Stimulated activated CD4-positive, alpha-beta T cell treated with anti-CD3 and anti-CD28 coated beads, TNF-alpha, amount 100 ng/mL, for 4 hours (primary cell): ENCODE measurements at places on chromosomes 4 and X.

DNA sequence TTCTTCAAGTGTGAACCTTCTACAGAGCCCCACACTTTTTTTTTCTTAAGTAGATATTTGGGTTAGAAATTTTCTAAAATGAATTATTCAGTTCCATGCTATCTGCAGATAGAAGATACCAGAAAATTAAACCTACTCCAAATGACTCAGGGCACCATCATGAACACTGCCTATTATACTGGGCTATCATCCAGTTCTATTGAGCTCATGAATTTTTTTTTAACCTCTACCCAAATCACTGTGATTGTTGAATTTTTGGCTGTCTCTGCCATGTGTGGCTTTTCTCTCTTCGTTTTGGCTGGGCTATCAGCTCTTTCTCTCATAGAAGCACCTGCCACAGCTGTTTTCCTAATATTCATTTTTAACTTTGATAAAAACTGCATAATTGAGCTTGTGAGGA lies 31.0 kb upstream of the SLC34A2 start:
- no peak for DNase-seq

- DNase-seq, result no peak
Observed at GRCh38 chr4:575281-576141, 584 bp downstream of the TMEM271 start.

DNA sequence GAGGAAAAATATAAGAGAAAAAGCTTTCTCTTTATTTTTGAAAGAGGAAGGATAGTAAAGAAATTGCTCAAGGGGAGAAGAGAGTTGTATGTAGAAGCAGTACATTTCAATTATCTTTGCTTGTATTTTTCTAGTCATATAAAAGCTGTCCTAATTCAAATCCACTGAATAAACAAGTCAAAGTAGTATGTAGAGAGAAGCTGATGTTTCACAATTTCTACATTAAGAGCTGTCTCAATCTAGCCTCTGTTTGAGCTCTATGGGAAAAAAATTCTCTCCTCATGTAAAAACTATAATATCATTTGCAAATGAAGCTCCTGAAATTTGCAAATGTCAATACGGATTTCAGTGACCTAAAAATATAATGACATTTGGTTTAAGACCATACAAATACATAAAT lies 52.6 kb downstream of the CHM start:
- DNase-seq, result no peak

GRCh38 chrX:14676431-14676830 lies 147.1 kb downstream of the GLRA2 start:
- no peak for DNase-seq

- no peak for DNase-seq
Observed at GRCh38 chrX:40784516-40785151, 49.3 kb upstream of the MED14 start.

GRCh38 chrX:115067812-115068211 lies 50.4 kb upstream of the IL13RA2 start:
- no peak for DNase-seq

DNA sequence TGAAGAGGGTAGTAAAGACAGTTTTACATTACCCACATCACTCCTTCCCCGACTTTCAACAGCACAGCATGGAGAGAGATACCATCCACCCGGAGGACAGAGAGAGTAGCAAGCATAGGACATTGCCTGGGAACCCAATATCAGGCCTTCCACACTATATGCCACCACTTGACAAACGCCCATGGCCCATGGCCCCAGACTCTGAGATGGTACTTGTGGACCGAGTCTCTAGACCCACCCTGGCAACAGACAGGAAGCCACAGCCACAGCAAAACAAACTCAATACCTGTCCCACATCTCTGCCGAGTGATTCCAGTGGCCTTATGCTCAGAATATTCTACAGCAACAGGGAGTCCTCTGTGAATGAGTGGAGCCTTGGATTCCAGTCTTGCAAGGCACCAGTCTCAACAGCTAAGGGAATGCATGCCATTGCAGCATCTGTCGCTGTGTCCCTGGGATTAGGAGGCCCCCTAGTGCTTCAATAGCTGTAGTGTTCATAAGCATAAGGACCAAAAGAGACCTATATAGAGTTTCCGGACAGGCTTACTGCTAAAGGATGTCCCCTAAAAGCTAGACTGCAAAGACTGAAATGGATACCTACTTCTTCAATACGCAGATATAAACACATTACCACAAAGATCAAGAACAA lies 14.7 kb upstream of the CT55 start:
- no peak for DNase-seq

DNA sequence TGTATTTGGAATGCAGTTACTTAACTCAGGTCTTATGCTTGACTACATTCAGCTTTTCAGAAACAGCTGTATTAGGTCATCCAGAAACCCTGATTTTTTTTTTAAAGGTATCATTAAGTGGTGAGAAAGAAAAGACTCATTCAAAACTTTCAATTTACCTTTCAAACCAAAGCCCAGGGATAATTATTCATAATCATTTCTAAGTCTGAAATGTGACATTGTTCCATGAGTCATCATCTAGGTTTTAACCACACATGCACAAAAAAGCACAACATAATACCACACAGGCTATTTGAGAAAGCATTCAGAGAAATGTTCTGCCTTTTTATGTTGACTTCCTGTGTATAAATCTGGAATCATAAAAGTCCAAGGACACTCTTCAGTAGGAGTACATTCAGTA lies 288.2 kb downstream of the IL1RAPL2 start:
- no peak for DNase-seq

GRCh38 chrX:111353793-111354192 lies 58.2 kb downstream of the DCX start:
- DNase-seq, result no peak

DNA sequence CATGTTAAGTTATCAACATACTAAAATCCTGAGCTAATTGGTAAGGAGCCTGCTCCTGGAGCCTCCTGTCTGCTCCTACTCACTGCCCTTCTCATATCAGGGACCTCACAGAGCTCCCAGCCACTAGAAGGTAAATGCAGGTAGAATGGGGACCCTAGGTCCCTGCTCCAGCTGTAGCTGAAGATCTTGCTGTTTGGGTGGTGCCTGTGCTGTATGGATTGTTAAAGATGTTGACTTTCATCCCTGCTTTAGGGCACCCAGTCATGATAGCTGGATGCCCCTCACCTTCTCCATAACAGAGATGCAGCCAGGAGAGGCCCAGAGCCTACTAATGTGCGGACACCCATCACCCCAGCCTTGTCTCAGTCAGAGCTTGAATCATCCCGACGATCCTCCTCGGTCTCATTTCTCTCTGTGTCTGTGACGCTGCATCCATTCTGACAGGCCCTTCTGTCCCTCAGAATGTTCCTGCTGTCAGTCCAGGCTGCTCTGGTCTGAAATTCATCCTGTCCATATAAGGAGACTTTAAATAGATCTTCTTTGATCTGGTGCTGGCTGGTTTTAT lies 341.7 kb upstream of the GATB start:
- no peak for DNase-seq

GRCh38 chrX:623599-624315 lies 6.8 kb upstream of the SHOX start:
- DNase-seq, result no peak

DNA sequence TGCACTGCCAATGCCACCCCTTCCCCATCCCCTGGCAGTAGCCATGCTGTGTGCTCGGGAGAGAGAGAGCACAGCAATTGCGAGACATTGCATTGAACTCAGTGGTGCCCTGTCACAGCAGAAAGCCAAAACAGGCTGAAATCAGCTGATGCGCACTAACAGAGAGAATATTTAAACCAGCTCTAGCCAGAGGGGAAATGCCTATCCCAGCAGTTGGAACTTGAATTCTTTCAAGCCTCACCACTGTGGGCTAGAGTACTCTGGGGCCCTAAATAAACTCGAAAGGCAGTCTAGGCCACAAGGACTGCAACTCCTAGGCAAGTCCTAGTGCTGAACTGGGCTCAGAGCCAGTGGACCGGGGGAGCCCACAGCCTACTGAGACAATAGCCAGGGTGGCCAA lies 17.7 kb upstream of the RP2 start:
- DNase-seq, result no peak

- DNase-seq, result no peak
Observed at GRCh38 chr4:86522349-86522748, 71.8 kb upstream of the PTPN13 start.

DNA sequence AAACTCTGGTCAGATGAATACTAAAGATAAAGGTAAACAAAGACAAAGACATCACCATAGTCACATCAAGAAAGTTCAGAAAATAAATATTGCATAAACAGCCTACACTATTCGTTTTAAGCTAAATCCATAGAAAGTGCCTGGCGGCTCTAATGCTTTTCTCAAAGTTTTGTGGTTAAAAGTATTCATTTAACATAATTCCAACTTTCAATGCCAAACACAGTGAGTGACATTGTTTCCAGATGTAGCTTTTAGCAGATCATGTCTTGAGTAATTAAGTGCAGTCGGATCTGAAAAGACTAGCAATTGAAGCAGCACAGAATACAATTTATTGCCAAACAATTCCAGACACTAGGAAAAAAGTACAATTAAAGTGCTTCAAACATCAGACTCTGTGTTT lies 287.1 kb upstream of the ADGRL3 start:
- DNase-seq, result no peak

DNA sequence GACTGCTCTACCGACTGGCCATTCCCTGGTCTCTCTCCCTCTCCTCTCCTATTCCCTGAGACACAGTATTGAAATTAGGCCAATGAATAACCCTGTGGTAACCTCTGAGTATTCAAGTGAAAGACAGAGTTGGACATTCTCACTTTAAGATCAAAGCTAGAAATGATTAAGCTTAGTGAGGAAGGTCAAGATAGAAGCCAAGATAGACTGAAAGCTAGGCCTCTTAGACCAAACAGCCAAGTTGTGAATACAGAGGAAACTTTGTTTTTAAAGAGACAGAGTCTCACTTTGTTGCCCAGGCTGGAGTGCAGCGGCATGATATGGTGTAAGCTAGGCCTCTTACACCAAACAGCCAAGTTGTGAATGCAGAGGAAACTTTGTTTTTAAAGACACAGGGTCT lies 64.6 kb downstream of the KDM6A start:
- no peak for DNase-seq

- no peak for DNase-seq
Observed at GRCh38 chr4:187840814-187841213, 154.8 kb upstream of the ZFP42 start.

- DNase-seq, result no peak
Observed at GRCh38 chr4:43296946-43297528, 404.5 kb downstream of the GRXCR1 start.

DNA sequence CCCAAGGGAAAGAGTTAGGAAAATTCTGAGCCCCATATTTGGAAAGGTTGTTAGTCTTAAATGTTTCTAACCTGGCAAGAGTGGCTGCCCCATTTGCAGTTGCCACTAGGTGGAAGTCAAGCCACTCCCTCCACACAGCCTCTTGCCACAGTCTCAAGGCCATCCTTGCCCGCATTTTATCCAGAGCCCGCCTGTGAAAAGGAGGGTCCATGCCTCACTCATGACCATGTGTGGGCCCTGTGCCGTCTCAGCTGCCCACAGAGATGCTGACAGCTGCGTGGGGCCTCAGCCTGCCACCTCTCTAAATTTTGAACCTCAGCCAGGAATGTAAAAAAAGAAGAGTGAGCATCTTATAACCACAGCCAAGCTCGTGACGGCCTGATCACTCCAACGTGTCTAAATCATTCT lies 201.5 kb upstream of the FAM241A start:
- DNase-seq, result no peak

DNA sequence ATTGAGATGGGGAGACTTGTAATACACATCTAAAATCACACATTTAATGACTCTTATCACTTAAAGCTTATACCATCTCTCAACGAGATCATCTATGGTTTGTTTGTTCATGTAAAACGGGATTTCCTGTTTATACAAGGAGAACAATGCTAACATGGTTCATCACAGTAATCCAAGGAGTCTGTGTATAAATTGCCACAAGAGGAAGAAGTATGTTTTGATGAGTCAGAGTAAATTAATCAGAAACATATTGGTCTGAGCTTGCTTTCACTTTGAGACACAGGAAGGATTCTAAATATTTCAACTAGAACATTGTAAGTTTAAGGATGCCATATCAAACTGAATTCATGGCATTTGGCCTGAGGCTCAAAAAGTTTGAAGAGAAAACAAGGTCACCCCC lies 594.1 kb downstream of the GLUD2 start:
- DNase-seq, result no peak

GRCh38 chr4:94472056-94472826 lies 20.5 kb downstream of the PDLIM5 start:
- DNase-seq, result no peak

GRCh38 chr4:133969202-133969848 lies 232.3 kb downstream of the PABPC4L start:
- DNase-seq, result no peak

- DNase-seq, result no peak
Observed at GRCh38 chrX:127879585-127879984, 172.6 kb downstream of the ACTRT1 start.

GRCh38 chr4:48683784-48684666 lies 96.1 kb downstream of the FRYL start:
- no peak for DNase-seq

DNA sequence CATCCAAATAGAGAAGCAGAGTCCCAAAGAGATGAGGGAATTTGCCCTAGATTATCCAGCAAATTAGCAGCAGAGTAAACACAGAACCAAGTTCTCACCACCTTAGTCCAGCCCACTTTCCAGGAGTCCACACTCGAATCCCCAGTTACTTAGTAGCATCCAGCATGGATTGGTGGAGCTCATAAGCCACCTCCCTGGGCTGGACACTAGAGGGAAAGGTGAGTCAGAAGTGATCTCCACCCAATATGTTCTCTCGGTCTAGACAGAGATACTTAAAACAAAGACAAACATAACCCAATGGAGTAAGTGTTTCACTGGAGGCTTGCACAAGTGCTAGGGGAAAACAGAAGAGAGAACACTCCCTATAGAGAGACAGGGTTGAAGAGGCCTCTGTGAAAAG lies 105.1 kb upstream of the CPEB2 start:
- DNase-seq, result no peak

GRCh38 chr4:47715716-47716416 lies 122.0 kb downstream of the CORIN start:
- no peak for DNase-seq

GRCh38 chr4:174420316-174420715 lies 102.0 kb downstream of the HPGD start:
- DNase-seq, result no peak

- DNase-seq, result no peak
Observed at GRCh38 chrX:72495046-72495445, 77.6 kb downstream of the HDAC8 start.

GRCh38 chrX:28550331-28550872 lies 36.8 kb upstream of the IL1RAPL1 start:
- no peak for DNase-seq

GRCh38 chr4:30839583-30840520 lies 119.7 kb downstream of the PCDH7 start:
- DNase-seq, result no peak

GRCh38 chr4:55407119-55407518 lies 11.4 kb downstream of the TMEM165 start:
- DNase-seq, result no peak

- DNase-seq, result no peak
Observed at GRCh38 chrX:66544181-66544580, 94.7 kb downstream of the EDA2R start.

GRCh38 chr4:15427701-15428100 lies at the start of gene C1QTNF7:
TSS of gene C1QTNF7 (plus strand) at chr4:15428033. CDS start at chr4:15435744, 7,711 bp downstream.
- DNase-seq, result no peak
